Tracheal epithelial cell (primary cell): ENCODE measurements at places on chromosomes 3 and 15. TPM values are rescaled to one million over a fixed set of nuclear protein-coding genes. Genes with fewer than 3 reads are reported as not detected.

The ZMAT3 gene
- 11.3 and 25.4 TPM in 2 replicates for total RNA-seq

The GOLGA6L9 gene
- total RNA-seq = 1.1 and 2.7 TPM in 2 replicates

The IGF2BP2 gene
- total RNA-seq = 42.4 and 44.3 TPM in 2 replicates

The EXD1 gene
- 0.21 and 0.72 TPM in 2 replicates for total RNA-seq

The TMEM158 gene
- total RNA-seq = 1.5 and 8.4 TPM in 2 replicates

The ISLR gene
- not detected in 2 replicates for total RNA-seq

The ABTB1 gene
- 4.1 and 5.1 TPM in 2 replicates for total RNA-seq
